Stimulated activated CD4-positive, alpha-beta T cell treated with anti-CD3 and anti-CD28 coated beads, Interleukin-15, amount 100 ng/mL, for 1 hour (primary cell): ENCODE measurements at places on chromosomes 1 and 21.

DNA sequence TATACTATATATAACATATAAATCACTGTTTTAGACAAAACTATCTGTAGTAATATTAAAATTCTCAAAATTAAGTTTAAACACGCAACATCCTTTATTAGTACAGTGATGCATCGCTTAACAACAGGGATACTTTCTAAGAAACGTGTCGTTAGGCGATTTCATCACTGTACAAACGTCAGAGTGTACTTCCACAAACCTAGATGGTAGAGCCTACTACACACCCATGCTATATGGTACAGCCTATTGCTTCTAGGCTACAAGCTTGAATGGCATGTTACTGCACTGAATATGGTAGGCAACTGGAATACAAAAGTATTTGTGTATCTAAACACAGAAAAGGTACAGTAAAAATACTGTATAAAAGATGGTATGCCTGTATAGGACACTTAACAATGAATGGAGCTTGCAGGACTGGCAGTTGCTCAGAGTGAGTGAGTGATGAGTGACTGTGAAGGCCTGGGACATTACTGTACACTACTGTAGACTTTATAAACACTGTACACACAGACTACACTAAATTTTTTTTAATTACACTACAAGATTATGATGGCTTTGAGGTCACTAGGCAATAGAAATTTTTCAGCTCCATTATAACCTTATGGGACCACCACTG is 10.5 kb downstream of the FOXJ3 start:
- no peak for DNase-seq

- no peak for DNase-seq
Observed at GRCh38 chr1:220274251-220274855, 2.1 kb upstream of the RAB3GAP2 start.

GRCh38 chr1:203306089-203306964 is 1.0 kb downstream of the BTG2 start:
- no peak for DNase-seq

GRCh38 chr1:225617479-225617878 is 35.4 kb downstream of the ENAH start:
- DNase-seq: no peak

DNA sequence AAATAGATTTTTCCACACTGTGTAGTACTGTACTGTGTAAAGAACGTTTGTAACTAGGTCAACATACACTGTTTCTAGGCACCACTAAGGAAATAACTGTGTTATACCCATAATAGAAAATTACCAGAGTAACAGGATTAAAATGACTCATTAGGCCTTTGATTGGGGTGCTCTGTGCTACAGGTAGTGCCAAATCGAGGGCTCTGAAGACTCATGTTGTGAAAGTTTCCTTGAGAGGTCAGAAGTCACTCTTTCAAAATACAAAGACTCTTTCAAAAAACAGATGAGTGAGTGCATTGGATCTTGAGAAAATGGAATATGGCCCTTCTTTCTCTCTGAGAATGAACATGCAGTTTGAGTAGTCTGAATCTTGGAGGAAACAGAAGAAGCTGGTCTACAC is 143.0 kb downstream of the MRPL39 start:
- no peak for DNase-seq

- DNase-seq: no peak
Observed at GRCh38 chr1:101667761-101668160, 329.0 kb downstream of the OLFM3 start.

GRCh38 chr1:150259758-150260669 is 2.4 kb downstream of the CA14 start:
- DNase-seq: no peak

GRCh38 chr1:164695956-164696665 is 137.1 kb downstream of the PBX1 start:
- DNase-seq: no peak

GRCh38 chr1:8332806-8333205 is 14.9 kb downstream of the SLC45A1 start:
- no peak for DNase-seq

DNA sequence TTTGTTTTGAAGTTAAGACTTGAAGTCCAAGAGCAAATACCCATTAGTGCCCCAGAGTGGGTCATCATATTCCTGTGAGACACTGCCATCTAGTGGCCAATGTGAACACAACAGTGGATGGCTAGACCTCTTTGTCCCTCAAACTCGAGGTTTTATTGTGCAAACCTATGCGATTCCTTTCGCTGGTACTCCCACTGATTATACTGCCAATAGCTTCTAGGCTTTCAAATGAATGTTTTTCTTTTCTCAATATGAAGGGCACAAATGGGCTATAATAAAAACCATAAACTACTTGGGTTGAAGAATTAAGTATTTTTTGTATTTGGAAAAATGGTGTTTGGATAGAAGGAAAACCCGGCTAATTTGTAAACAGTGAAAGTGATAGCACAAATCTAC is 100.4 kb upstream of the ZNF281 start:
- peak; percentile 21 for DNase-seq

DNA sequence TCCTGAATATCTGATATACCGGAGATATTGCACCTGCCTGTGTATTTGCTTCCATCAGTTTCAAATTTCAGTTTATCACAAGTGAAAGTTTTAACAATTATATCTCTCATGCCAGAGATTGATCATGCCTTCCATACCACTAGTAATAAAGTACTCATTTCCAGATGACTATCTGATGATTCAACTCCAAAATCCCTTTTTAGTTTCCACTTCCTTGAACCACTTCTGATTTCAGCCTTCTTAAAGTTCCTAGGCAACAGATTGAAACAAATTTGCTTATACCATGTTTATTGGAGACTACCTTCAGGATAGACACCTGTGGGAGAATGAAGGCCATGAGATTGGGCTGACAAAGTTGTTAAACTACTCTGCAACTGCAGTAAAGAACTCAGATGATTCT is 21.5 kb upstream of the COL11A1 start:
- no peak for DNase-seq

GRCh38 chr1:36922593-36923426 is 111.5 kb downstream of the GRIK3 start:
- DNase-seq: no peak

DNA sequence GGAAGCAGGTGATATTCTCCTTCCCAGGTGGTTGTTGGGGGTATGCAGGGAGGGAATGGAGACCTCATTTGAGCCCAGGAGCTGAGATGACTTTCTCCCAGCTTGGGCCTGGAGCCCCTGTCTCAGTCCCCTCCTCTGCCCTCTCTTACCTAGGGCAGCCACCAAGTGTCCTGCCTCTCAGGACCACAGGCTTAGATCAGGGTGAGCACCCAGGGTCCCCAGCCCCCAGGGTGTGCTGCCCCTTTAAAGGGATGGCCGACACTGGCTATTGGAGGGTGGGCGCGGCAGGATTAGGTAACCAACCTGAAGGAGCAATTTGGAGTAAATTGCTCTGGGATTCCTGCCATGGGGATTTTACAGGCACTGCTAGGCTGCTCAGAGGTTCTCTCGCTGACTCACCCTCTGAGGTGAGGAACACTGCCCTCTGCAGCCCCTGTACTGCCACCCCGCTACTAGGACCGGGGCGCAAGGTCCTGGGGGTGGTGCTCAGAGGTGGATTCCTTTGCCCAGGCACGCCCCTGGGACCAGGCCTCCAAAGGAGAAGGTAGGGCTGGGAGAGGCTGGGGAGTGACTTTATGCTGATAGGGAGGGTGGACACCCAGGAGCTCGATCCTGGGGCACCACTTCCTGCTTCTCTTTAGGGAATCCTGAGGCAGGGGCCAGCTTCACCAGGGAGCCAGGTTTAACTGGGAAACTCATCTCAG is 1.5 kb downstream of the RPS6KA1 start:
- no peak for DNase-seq

GRCh38 chr1:30663596-30664091 is 59.7 kb downstream of the MATN1 start:
- DNase-seq: no peak

GRCh38 chr1:222097588-222097987 is 355.7 kb upstream of the DUSP10 start:
- no peak for DNase-seq

- DNase-seq: no peak
Observed at GRCh38 chr1:17588048-17588871, 48.8 kb downstream of the ARHGEF10L start.

DNA sequence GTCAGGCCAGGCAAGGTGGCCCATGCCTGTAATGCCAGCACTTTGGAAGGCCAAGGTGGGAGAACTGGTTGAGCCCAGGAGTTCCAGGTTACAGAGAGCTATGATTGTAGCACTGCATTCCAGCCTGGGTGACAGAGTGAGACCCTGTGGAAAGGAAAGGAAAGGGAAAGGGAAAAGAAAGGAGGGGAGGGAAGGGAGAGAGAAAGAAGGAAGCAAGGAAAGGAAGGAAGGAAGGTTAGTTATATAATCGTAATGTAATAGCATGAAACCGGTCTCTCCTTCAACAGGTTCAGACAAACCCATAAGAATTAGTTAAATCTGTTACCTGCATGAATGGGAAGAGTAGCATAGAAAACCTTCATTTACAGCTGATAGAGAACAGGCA is 1.2 kb upstream of the PAQR7 start:
- DNase-seq: no peak
